GM12892 (cell line): ENCODE measurements at places on chromosomes 6 and 20.

DNA sequence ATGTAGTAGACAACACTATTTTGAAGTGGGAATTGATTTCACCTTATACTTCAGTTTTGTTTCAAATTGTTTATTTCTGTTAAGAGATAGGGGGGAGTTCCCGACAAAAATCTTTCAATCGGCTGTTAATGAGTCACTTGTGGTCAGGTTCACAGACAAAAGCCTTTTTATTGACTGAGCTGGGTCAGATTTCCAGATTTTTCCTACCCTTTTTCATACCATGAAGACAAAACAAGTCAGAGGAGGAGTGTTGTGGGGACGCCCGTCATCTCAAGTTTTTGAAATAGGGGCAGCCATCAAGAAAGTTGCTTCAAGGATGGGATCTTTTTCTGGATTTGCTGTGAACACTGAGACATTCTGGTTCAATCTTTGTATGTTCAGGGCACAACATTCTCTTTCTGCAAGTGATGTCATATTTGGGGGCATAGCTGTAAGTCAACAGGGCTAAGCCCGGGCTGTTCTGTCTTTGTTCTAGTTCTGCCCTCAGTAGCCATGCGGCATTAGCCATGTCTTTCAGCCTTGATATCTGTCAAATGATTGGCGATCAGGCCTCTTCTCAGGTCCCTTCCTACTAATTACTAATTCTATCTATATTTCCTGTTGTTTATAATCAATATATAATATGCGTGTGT, 496.0 kb upstream of the MARCKS start:
- no peak for DNase-seq

DNA sequence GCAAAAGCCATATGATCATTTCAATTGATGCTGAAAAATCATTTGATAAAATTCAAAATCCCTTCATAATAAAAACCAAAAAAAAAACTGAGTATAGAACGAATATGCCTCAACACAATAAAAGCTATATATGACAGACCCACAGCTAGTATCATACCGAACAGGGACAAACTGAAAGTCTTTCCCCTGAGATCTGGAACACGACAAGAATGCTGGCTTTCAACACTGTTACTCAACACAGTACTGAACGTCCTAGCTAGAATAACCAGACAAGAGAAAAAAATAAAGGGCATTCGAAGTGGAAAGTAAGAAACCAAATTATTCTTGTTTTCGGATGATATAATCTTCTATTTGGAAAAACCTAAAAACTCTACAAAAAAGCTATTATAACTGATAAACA, 559.9 kb downstream of the EPM2A start:
- no peak for DNase-seq

DNA sequence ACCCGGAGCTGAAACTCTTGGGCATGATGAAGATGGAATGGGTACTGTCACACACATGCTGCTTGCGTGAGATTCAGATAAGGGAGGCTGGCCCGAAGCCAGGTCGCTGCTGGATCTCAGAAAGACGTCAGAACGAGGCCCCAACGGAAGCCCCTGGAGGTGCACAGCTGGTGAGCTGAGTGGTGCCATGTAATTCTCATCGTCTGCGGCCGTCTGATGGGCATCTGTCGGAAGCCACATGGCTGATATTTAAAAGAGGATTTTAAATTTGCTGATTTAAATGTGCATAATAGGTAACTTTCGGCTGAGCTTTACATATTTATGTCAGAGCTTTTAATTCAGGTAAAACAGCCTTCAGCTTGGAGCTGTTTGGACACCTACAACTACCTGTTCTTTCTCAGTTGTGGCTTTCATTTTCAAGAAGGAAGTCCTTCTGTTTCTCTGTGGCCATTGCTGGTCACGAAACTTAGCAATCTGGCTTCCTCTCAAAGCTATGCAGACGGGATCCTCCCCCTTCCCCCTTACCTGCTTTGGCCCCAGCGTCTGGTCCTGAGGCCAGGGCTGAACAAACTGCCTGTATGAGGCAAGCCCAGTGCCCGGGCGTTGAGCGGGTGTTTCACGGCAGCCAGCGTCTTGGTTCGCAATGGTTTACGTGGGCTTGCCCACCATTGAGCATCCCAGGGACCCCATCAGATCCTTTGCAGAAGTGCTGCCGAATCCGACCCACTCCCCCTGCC, 9.2 kb downstream of the SLCO4A1 start:
- DNase-seq: peak; percentile 90

GRCh38 chr6:52063584-52064344, 23.6 kb downstream of the PKHD1 start:
- DNase-seq: peak; percentile 37

DNA sequence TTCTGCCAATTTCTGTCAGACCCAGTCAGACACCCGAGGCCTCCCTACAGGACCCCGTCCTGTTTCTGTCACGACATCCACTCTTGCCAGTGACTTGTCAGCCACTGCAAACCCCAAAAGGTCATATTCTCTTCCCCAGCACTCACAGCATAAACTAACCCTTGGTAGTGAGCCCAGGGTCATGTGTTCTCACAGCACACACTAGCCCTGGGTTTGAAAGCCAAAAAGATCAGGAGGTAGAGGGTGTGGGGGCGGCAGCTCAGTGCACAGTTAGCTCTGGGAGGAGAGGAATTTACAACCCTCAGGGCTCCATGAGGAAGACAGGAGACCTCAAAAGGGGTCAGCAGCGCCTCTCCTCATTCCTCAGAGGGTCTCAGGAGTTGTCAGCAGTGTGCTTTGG, 9.9 kb upstream of the SNX9 start:
- no peak for DNase-seq

DNA sequence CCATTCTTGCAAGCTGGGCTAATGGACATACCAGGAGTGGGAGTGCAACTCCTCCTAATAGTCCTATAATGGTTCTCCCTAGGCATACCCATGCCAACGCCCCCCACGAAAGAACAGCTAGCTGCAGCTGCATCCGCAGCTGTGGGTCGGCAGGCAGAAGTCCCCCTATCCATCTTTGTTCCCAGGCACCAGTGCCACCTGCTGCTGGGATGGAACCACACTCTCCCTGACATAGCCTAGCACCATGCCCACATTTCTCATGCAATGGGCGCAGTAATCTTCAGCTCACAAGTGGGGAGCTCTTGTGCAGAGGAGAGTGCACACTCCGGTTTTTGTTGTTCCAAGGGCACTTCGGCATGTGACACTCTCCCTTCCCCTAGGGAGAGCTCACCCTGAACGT, 567.8 kb downstream of the GRIK2 start:
- DNase-seq: no peak

- DNase-seq: no peak
Measured at GRCh38 chr6:24125980-24126379, at the start of gene NRSN1. TSS of gene NRSN1 (plus strand) at chr6:24126215. CDS start at chr6:24134328, 8,113 bp downstream.

DNA sequence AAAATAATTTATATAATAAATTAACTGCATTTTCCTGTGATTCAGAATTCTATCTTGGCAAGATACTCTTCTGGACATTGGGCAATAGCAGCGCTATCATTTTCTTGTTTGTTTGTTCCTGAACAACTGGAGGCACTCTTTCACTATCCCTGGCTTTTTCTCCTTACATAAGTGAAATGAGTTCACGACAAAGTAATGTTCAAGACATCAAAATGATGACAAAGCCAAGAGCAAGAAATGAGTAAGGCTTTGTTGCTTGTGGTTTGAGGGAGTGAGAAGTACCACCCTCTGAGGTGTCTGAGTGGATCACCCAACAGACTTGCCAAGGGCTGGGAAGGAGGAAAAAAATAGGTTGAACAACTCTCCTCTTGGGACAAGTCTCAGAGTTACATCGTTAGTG, 466.6 kb upstream of the JAG1 start:
- DNase-seq: no peak

GRCh38 chr20:23363257-23363649, 1.3 kb downstream of the GZF1 start:
- no peak for DNase-seq

DNA sequence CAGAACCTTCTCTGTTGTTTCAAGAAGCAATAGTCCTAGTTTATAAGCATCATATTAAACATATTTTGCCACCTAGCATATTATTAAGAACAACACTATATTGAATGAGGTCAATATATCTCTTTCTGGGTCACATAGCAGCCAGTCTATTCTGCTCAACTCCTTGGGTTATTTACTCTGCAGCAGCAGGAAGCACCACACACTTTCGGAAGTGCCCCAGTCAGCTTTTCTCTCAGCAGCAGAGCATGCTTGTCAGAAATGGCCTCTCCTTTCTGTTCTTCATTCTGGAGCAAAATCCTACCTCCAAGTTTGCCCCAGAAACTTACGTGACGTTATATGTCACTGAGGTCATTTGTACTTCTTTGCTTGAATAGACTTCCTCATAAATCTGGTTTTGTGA, 22.7 kb downstream of the CFAP206 start:
- no peak for DNase-seq

GRCh38 chr6:1287103-1287591, 24.8 kb upstream of the FOXQ1 start:
- DNase-seq: no peak

GRCh38 chr6:42368181-42368580, 83.5 kb downstream of the TRERF1 start:
- peak; percentile 38 for DNase-seq

DNA sequence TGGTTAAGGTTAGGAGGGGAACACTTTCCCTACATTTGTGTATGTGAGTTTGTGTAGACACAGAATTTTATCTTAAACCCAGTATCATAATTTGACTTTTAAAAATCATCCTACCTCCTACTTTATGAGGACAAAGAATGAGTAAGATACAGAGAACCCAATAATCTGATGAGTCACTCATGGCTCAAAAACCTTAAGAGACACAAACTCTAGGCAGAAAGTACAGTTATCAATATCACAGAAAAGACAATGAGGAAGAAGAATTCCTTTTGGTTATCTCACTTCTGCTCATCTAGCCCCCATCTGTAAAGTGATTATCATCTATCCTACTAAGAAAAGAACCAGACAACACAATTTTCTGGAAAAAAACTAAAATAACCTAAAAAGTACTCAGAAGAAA, 87.7 kb downstream of the EPB41L2 start:
- DNase-seq: no peak

DNA sequence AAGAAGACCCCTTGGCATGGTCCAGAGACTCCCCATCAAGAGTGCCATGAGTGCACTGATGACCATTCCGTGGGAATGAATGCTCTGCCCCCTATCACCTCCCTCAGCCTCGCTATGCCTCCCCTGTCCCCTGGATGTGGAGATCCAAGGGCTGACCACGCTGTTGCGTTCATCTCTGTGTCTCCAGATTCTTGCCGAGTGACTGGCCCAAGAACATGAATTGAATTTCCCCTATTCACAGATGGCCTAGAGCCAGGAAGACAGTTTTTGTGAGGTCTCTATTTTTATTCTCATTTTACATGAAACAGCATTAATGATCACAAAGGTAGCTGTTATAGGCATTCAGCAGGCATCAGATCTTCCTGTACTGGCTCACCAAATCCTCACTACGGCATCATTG, 33.6 kb downstream of the MAFB start:
- no peak for DNase-seq

DNA sequence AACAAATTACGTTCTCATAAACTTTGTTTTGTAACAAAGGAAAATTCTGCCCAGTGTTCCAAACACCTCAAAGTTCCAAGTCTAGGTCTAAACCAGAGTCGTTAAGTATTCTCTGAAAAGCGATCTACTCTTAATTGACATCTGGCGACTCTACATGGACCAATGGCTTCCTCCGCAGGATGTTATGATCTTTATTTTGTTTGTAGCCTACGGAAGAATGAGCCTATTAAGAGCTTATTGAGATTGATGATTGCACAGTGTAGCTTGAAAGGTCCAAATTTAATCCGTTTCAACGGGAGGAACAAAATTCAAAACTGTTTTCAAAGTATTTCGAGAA, 61.1 kb downstream of the FAM217A start:
- DNase-seq: no peak

- DNase-seq: no peak
Measured at GRCh38 chr6:37524025-37524969, 24.6 kb upstream of the CCDC167 start.
